ENCODE measurements at places on chromosomes 2 and 18.

DNA sequence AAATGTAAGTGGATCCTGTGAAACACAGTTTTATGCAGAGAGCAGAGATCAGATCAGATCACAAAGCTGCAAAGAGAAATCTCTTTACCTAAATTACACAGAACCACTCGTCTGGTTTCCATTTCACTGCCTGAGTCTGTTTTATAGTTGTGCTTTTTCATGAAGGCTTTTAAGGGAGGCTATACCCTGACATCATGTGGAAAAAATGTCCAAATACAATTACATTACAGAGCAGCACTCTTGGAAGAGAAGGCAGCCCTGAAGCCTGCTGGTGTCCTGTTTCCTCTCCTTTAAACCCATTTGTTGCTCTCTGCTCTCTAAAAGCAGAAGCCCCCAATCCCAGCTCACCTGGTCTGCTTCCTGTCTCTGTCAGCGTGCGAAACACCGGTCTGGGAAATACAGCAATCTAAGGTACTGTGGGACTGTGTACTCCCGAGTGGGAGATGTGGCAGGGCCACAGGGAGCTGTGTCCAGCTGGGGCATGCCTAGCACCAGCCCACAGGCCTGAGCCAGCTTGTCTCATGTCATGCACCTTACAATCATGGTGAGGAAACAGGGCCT is 24.8 kb upstream of the ZFP36L2 start:
- no peak for DNase-seq

DNA sequence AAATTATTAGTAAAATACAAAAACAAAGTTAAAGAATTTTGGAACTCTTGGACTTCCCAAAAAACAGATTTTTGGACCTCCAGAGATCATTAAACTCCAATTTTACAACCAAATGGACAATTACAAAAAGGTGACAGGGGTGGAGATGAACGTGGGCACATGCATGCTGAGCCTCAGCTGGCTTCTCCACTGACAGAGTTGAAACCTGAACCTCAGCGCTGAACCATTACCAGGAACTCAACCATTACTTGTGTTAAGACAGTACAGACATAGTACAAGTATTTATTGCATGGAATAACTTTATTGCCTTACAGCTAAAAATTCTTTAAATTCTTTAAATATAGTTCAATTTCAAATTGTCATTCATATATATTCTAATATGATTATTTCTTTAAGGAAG is 33.0 kb upstream of the KIDINS220 start:
- no peak for DNase-seq

DNA sequence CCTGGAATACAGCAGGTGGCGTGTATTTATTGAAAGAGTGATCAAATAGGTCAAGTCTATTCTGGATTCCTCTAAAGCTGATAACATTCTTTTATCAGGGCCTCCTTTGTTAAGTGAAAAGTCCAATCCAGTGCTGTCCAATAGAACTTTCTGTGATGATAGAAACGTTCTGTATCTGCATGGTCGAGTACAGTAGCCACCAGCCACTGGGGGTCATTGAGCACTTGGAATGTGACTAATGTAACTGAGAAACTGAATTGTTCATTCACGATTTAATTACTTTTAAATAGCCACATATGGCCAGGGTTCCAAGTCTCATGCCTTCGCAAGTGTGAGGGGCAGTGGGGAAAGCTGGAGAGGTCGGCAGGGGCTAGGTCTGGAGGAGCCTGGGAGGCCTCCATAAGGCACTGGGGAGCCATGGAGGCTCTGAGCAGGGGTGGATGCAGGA is 20.5 kb downstream of the SH2D6 start:
- DNase-seq: no peak

- DNase-seq: no peak
Observed at GRCh38 chr2:67684991-67685390, 287.9 kb downstream of the ETAA1 start.

GRCh38 chr2:239006622-239007285 is 158.9 kb downstream of the TWIST2 start:
- DNase-seq: no peak

DNA sequence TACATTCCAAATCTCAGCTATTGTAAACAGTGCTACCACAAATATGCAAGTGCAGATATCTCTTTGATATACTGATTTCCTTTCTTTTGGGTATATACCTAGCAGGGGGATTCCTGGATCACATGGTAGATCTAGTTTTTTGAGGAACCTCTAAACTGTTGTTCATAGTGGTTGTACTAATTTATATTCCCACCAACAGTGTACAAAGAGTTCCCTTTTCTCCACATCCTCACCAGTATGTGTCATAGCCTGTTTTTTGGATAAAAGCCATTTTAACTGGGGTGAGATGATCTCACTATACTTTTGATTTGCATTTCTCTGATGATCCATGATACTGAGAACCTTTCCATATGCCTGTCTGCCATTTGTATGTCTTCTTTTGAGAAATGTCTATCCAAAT is 6.3 kb upstream of the CCNT2 start:
- peak; percentile 46 for DNase-seq

- no peak for DNase-seq
Observed at GRCh38 chr2:9959262-9959661, 7.8 kb downstream of the GRHL1 start.

- peak; percentile 10 for DNase-seq
Observed at GRCh38 chr2:148096012-148096411, 75.1 kb downstream of the MBD5 start.

DNA sequence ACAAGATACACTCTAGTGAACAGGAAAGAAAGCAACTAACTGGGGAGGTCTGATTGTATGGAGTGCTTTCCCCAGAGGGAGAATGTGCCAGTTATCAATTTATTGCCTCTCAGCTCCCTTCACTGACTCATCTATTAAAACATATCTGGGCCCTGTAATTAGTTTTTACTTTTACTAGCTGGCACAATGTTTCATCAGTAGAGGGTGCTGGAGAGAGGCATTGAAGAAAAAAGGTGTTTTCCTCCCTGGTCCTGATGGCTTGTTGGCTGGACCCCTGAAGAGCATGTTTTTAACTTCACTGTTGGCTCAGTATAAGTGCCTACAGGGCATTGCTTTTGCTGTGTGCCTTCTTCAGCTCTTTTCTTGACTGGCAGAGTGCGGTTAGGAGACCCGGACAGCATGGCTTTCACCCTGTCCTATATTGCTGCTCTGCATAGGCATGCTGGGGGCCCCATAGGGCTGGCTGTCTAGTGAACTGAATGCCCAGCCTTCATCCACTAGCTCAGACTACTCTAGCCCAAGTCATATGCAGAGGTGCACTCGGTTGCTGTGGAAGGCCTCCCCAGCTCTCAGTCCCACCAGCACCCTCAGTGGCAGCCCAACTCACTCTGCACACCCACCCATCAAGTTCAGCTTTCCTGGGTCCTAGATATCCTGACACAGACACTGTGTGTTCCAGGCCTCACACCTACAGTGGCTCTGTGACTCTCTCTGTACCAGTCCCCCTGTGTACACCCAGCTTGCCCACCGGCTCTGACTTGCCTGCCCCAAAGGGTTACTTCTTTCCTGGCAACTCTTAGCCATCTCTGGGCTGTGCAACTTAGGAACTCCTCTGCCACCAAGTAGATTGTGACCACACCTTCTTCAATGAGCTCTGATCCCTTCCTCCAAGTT is 62.3 kb upstream of the ACYP2 start:
- DNase-seq: peak; percentile 62

- no peak for DNase-seq
Observed at GRCh38 chr18:29174891-29175290, 998.0 kb upstream of the CDH2 start.

DNA sequence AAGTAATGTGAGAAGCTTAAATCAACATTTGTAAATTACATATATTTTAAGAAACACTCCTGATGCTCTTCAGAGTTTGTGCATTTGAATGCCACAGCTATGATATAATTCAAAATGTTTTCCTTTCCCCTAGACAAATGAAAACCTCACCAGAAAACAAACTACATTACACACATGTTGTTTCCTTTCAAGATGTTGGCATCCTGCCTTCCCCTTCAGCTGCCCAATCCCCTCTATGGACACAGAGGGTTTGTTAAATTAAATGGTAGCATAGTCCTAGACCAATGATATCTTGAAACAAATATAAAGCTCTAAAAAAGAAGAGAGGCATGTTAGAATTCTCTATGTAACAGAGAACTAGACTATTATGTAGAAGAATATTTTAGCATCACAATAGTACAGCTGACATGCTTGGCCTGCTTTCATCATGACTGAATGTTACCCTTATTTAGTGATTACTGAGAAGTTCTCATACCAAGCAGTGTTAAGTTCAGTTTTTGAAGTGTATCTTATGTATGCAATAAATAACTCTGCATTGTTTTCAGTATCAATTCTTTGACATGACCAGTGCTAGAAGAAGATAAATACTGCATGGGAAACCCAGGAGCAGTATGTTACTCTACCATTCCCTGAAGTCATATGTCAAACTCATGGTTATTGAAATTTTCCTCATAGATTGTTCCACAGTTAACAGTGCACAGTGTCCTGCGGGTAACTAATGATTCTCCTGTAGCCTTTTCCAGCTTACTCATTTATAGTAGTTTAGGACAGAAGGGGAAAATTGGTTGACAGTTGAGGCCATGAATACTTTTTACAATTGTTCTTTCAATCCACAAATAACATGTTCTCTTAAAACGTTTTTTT is 316.3 kb upstream of the KCNJ3 start:
- DNase-seq: no peak

GRCh38 chr2:188647430-188648070 is 326.6 kb upstream of the COL3A1 start:
- no peak for DNase-seq

- DNase-seq: no peak
Observed at GRCh38 chr18:58060254-58060653, 16.2 kb downstream of the NEDD4L start.

DNA sequence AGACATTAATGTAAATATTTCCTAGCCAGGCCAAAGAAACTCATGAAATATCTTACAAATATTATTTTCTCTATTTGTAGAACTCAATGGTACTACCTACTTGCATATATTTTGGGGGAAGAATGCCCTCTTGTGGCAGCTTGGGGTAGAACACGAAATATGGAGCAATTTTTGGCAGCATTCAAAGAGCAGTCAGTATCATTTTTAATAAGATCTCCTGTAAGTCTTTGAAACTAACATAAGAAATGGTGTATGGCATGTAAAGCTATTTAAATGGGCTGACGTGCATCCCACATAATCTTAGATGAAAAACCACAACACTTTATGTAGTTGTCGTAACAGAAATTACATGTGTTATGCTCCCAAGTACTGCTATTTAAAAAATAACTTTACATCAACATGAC is 62.3 kb upstream of the CCDC195 start:
- DNase-seq: peak; percentile 72

DNA sequence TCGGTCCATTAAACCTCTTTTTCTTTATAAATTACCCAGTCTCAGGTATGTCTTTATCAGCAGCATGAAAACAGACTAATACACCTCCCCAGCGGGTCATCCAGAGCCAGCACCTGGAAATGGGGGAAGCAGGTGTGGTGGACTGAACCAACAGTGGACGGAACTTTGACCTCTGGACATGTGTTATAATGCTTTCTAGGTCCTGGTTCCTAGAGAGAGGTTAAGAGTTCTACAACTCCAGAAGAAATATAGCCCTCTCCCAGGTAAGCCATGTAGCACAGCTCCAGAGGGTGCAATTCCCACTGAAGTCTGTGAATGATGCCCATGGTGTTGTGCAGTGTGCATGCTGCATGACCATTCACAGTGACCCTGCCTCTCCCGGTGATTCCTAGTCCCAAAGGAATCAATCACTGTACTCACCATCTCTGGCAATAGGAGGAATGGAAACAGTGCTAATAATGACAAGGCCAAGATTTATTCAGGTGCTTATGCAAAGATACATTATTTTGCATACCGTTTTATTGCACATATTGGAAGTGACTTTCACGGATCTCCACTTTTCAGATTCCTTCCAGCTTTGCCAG is 45.2 kb upstream of the MYO1B start:
- DNase-seq: no peak

Data from SK-MEL-5 (cell line).